ENCODE measurements at places on chromosomes 2 and 18.

DNA sequence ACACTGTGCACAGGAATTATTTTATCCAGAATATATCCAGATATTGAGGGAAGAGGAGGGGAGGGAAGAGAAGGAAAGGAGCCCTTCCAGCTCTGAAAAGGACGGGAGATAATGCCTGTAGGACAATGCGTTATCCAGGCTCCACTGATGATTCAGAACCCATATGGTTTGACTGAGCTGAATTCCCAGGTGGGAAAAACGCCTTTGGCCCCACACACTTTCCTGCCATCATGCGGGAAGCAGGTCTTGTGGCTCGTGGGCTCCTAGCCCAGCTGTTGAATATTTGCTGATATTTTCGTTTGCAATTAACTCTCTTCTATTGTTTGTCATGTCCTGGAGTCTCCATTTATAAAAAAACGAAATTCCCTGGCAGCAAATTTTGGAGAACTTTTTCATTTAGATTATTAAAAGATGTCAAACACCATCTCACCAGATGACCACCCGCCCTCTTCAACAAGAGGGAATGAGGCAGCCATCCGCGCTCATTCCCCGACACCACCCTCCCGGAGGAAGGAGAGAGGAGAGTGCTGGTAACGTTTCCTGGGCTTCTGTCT lies 8.9 kb downstream of the COL6A3 start:
- peak; percentile 7 for DNase-seq

DNA sequence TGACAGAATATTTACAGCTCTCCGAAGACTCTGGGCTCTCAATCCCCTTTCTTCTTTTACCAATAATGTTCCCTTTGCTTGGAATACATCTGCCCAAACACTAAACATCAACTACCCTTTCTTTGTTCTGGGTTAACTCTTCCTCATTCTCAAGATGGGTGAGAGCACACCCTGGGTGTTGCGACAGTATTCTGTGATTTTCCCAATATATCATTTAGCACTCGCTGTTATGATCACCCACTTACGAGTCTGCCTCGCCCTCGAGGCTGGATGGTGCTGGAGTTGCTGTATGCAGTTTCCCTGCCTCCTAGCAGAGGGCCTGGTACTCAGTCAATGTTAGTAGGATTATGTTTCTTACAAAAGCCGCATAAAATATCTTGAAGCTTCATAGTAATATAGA lies 93.2 kb downstream of the SOCS6 start:
- DNase-seq = peak; percentile 89

DNA sequence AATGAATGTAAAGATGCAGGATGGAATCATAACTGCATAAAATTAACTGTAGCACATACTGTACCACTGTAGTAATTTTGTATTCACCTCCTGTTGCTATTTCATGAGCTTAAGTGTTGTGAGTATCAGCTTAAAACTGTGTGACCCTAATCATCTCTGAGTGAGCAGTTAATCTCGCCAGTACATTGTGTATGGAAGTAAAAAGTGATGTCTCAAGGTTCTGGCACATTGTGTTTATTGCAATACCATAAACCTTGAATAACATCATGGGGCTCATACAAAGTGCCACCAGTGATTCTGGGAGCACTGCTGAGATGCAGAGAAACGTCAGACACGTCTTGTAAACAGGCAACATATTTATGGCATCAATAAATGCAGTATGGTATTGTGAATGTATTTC lies 124.5 kb downstream of the PMAIP1 start:
- peak; percentile 18 for DNase-seq

DNA sequence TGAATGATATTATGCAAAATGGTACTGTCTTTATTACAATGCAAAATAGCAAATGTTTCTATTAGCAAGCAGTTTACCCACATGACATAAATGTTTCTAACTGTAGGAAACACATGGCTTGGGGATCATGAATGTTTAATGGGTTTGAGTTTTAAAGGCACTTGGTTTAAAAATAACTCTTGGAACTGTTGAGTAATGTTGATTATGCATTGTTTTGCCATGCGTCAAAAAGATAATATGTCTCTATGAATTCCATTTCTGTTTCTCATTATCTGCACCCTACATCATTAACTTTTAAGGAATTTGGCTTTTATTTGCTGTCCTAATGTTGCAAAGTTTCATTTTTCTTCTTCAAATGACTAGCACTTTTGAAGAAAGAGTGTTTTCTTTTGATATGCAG lies 1355.5 kb downstream of the SUCLG1 start:
- DNase-seq = no peak

- no peak for DNase-seq
Measured at GRCh38 chr2:200396781-200397242, 90.3 kb downstream of the SPATS2L start.

GRCh38 chr2:218145124-218145523 lies 19.3 kb downstream of the CXCR2 start:
- no peak for DNase-seq

GRCh38 chr2:61795408-61795807 lies 58.5 kb downstream of the FAM161A start:
- DNase-seq = no peak

- peak; percentile 67 for DNase-seq
Measured at GRCh38 chr2:177334940-177335543, 57.5 kb upstream of the AGPS start.

DNA sequence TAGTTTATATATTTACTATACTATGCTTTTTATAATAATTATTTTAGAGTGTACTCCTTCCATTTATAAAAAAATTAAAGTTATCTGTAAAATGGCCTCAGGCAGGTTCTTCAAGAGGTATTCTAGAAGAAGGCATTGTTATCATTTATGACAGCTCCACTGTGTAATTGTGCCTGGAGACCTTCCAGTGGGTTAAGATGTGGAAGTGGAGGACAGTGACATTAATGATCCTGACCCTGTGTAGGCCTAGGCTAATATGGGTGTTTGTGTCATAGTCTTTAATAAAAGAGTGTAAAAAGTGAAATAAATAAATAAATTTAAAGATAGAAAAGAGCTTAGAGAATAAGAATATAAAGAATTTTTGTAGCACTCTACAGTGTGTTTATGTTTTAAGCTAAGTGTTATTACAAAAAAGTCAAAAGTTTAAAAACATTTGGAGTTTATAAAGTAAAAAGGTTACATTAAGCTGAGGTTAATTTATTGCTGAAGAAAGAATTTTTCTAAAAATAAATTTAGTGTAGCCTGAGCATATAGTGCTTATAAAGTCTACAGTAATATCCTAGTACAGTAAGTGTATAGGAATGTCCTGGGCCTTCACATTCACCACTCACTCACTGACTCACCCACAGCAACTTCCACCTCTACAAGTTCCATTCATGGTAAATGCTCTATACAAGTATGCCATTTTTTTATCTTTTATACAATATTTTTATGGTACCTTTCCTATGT lies 190.0 kb upstream of the SESTD1 start:
- no peak for DNase-seq

GRCh38 chr2:175188761-175189160 lies 7.3 kb upstream of the ATP5MC3 start:
- DNase-seq = no peak
